ENCODE measurements at places on chromosomes 4 and X.

DNA sequence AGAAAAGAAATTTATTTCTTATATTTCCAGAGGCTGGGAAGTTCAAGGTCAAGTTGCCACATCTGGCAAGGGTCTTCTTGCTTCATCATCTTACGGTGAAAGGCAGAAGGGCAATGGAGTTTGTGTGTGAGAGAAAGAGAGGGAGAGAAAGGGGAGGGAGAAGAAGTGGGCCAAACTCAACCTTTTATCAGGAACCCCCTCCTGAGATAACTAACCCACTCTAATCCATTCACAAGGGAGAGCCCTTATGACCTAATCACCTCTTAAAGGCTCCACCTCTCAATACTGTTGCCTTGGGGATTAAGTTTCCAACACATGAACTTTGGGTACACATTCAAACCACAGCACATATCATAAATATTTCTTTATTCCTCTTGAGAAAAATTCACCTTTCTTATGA is 203.3 kb upstream of the FAM241A start:
- DNase-seq: no peak

DNA sequence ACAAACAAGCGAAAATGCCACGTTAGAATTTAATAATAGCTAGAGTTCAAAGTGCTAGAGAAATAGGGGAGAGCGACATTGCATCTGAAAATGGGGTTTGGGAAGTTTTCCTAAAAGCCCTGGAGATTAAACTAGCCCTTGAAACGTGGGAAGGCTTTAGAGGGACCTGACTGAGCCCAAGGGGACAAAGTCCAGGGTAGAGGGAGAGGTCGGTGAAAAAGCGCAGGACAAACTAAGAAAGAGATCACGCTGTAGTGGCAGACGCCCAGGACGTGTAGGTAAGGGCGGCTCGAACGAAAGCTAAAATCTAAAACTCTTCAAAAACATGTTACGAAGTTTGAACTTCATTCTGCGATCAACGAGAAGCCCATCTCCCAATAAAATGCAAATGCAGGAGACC is 1.1 kb upstream of the ATP11C start:
- DNase-seq: no peak

GRCh38 chrX:73922856-73923455 is 360.0 kb downstream of the CHIC1 start:
- DNase-seq: no peak

- no peak for DNase-seq
These were observed 51.5 kb downstream of the VEGFC start for GRCh38 chr4:176741253-176741652.

GRCh38 chrX:74421036-74421739 is at the start of gene SLC16A2:
TSS of gene SLC16A2 (plus strand) at chrX:74421493. CDS start at chrX:74421638, 145 bp downstream.
- peak; percentile 86 for DNase-seq
